ENCODE measurements at places on chromosomes 4 and X.

- no peak for DNase-seq
Measured at GRCh38 chr4:153089742-153090141, 114.5 kb upstream of the TRIM2 start.

DNA sequence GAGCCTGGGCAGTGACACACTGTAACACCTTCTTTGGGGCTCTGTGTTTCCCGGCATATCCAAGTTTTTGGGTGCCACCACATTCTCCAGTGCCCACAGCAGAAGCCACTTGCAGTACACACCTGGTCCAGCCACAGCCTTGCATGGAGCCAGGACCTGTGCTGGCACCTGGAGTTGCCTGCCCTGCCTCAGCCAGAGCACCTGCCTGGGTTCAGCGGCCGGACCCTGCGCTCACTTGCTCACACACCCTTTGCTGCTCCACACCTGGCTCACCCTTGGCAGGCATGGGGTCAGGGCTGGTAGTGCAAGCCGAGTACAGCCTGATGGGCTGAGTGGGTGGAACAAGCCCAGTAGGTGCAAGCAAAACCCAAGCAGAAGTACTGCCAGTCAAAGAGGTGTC, 1511.1 kb downstream of the TECRL start:
- DNase-seq: no peak

DNA sequence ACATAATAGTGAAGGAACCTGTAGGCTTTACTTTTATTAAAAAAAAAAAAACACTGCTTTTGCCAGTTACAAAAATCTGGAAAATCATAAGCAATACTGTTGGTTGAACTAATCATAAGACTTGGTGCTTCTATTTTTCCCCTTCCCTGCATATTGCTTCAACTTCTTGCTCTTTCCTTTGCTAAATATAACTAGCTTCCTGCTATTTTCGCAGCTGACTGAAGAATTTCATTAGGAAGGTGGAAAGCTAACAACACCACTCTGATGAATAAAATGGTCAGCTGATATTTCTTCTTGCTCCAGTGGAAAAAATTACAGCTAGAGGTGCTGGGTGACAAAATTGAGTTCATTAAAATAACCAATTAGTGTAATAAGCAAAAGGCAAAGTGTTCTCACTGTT, 39.3 kb downstream of the MEPE start:
- DNase-seq: no peak

- no peak for DNase-seq
Measured at GRCh38 chr4:20283039-20283438, 31.3 kb downstream of the SLIT2 start.

All from stimulated activated CD8-positive, alpha-beta memory T cell treated with anti-CD3 and anti-CD28 coated beads, Interleukin-4, amount 100 ng/mL, for 1 hour (primary cell).